Stimulated activated memory B cell treated with anti-CD40 and anti-IgM and Interleukin-4, amounts not matched to agents 10 μg/mL and 1 μg/mL and 100 μg/mL, for 72 hours (primary cell): ENCODE measurements at places on chromosomes 11 and 22.

- no peak for ATAC-seq
Measured at GRCh38 chr11:90251599-90251998, 28.8 kb upstream of the CHORDC1 start.

DNA sequence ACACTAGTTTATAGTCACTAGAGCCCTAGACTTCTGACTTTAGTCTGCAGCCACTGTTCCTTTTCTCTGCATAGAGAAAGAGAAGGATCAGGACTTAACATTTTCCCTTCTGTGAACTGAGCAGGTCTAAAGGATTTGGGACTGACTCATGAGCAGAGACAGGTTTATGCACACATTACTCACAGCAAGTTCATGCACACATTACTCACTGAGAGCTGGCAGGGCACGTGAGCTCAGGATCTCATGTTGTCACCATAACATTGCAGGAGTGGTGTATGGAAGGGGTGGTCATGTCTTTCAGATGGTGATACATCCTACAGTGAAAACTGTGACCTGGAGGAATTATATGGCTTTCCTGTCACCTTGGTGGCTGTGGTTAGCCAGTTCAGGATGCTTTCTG is 56.4 kb downstream of the CEP164 start:
- ATAC-seq: no peak

- ATAC-seq: no peak
Measured at GRCh38 chr11:72005347-72006260, 6.9 kb downstream of the IL18BP start.

DNA sequence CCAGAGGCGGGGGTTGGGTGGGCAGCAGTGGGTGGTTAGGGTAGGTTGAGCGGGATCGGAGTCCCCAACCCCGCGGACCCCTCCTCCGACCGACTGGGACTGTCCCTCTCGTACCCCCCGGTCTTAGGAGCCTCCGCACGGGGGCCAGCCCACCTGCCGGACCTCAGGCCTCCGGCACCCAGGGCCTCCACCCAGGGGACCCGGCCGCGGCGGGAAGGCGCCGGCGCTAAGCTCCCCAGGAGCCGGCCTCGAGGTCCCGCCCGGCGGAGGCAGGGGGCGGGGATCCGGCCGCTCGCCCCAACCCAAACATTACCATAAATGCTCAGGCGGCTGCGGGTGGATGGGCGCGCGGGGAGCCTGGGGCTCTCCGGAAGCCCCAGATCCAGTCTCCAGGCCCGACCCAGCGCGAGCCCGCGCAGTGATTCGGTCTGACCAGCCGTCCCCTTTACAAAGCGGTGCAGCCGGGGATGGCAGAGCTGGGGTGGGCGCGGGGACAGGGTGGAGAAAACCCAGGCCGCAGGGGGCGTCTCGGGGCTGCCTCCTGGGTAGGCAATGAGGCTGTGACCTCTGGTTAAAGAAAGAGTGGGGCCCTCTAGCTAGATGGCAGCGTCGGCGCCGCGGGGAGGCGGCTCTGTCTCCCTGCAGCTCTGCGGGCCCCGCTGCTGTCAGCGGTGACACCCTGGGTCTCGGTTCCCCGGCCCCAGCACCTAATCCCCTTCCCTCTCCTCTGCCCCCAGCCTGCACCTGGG is 4.0 kb upstream of the MCAM start:
- peak; percentile 74 for ATAC-seq

DNA sequence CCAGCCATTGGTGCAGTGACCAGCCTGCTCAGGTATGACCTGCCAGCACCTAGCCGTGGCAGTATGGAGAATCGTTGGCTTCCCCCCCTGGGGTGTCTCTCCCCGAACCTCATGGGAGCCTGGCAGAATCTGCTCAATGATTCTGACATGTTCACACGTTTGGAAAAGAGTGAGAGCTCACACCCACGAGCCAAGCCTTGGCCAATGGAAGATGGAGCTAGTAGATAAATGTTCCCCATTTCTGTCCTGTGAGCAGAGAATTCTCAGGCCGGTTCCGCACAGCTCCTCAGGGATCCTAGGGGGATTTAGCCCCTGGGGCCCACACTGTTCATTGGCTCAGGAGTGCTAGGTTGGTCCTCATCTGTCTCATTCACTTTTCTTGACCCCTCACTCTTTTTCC is 128.4 kb downstream of the RCN1 start:
- ATAC-seq: no peak

DNA sequence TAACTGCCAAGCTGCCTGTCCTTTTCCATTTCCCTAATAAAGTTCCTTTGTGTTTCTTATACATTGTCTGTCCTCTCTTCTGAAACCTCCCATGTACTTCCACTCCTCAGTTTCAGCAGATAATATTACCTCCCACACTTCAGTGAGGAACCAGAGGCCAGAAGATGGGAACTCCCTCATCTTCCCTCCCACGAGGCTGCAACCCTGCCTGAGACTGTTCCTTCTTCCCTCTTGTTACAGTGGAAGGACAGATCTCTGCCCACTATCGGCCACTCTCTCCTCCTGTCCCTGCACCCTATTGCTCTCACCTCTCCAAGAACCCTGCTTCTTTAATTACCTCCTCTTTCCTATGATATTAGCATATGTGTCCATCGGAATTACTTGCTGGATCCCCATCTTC is 38.1 kb upstream of the SWAP70 start:
- no peak for ATAC-seq

DNA sequence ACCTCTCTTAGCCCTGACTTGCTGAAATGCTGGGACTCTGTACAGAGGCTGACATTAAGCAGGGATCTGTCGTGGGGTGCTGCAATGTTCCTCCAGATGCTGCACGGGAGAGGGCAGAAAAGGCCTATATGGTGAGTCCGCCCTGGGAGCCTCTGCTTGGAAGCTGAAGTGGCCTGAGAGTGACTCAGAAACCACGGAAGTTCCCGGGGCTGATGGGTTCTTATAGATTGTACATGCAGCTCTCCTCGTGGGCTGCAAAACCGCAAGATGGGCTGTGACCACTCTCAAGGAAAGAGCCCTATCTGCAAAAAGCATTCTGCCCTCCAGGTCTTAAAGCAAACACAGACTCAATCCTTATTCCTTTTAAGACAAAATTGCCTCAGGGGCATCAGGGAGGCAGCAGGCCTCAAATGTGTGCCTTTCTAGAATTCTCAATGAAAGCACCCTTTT is 5.8 kb upstream of the SLC43A3 start:
- ATAC-seq: peak; percentile 35

DNA sequence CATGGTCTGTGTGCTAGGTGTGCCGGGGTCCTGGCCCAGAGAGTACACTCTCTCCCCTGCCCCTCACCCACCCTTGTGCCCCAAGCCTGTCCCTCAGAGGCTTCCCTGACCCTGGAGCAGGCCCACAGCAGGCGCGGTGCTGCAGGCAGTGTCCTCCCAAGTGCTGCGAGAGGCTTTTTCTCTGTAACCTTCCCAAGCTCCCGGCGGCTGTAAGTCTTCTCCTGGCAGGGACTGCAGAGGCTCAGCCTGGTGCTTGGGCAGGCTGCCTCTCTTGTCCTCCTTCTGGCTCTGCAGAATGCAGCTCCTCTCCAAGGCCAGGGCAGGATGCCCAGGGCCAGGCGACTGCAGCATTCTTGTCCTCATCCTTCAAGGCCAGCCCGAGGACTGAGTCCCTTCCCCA is 15.9 kb downstream of the RFPL1 start:
- ATAC-seq: no peak

GRCh38 chr11:131771471-131771870 is 401.1 kb downstream of the NTM start:
- ATAC-seq: no peak

DNA sequence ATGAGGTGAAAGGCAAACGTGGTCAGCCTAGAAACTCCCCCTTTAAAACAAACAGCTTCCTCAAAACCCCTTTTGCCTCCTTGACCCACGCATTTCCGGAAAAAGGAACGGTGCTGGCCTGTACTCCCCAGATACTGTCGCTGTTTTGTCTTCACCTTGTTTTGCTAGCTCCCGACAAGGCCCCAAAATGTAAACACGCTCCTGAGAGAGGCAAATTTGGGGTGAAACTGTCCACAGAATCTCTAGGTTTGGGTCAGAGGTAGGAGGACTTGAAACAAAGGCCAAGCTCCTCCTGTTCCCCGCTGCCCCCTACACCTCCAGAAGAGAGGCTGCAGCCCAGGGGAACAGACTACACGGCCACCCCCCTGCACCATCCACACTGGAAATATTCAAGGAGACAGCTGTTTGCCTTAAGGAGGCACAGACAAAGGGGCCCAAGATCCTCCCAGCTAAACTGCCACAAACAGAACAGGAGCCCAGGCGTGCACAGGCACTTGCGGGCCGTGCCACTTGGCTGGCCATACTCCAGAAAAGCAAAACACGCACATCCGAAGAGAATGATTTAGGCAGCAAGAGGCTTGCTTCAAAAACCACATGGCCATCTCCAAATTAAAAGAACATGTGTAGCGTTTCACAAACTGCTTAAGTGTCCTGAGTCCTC is 160.5 kb upstream of the GRK3 start:
- peak; percentile 37 for ATAC-seq

GRCh38 chr11:117506971-117507370 is 179.3 kb downstream of the CEP164 start:
- no peak for ATAC-seq

GRCh38 chr11:116311206-116311605 is 461.6 kb downstream of the BUD13 start:
- no peak for ATAC-seq

GRCh38 chr11:33540946-33541915 is 159.4 kb downstream of the C11orf91 start:
- no peak for ATAC-seq

- ATAC-seq: peak; percentile 46
Measured at GRCh38 chr11:33598426-33599069, 102.1 kb downstream of the C11orf91 start.

- ATAC-seq: no peak
Measured at GRCh38 chr11:11400635-11401232, 47.7 kb upstream of the CSNK2A3 start.

- ATAC-seq: no peak
Measured at GRCh38 chr11:6488821-6489220, 7.5 kb downstream of the TIMM10B start.

DNA sequence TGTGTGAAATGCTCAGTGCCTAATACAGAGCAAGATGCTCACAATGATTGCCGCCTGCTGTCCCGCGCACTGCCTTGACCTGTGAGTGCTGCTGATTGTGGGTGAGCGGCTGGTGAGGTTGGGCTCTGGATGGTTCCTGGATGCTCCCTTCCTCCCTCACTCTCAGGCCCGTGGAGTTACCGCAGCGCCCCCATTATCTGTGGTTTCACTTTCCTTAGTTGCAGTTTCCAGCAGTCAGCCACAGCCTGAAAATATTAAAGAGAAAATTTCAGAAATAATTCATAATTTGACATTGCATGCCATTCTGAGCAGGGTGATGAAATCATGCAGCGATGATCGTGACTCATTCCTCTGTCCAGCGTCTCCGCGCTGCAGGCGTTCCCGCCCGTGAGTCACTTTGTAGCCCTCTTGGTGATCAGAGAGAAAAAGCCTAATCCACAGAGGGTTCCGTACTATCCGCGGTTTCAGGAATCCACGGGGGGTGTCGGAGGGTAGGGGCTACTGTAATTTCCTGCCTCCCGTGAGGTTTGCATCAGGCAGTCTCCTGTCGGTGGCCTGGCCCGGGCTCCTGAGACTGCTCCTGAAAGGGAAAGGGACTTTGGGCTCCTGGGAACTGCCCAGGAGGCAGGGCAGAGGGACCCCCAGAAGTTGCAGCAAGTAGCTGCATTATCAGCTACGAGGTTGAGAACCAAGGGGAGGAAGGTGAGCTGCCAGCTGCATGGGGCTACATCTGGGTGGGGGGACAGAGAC is 10.6 kb downstream of the RPL3 start:
- no peak for ATAC-seq

- no peak for ATAC-seq
Measured at GRCh38 chr22:36143066-36143815, 17.3 kb downstream of the APOL3 start.

GRCh38 chr22:48972979-48973693 is 854.5 kb downstream of the BRD1 start:
- ATAC-seq: no peak

GRCh38 chr11:35953081-35953760 is 9.4 kb downstream of the LDLRAD3 start:
- ATAC-seq: no peak

GRCh38 chr11:111944651-111945051 is 7.5 kb downstream of the DIXDC1 start:
- no peak for ATAC-seq

DNA sequence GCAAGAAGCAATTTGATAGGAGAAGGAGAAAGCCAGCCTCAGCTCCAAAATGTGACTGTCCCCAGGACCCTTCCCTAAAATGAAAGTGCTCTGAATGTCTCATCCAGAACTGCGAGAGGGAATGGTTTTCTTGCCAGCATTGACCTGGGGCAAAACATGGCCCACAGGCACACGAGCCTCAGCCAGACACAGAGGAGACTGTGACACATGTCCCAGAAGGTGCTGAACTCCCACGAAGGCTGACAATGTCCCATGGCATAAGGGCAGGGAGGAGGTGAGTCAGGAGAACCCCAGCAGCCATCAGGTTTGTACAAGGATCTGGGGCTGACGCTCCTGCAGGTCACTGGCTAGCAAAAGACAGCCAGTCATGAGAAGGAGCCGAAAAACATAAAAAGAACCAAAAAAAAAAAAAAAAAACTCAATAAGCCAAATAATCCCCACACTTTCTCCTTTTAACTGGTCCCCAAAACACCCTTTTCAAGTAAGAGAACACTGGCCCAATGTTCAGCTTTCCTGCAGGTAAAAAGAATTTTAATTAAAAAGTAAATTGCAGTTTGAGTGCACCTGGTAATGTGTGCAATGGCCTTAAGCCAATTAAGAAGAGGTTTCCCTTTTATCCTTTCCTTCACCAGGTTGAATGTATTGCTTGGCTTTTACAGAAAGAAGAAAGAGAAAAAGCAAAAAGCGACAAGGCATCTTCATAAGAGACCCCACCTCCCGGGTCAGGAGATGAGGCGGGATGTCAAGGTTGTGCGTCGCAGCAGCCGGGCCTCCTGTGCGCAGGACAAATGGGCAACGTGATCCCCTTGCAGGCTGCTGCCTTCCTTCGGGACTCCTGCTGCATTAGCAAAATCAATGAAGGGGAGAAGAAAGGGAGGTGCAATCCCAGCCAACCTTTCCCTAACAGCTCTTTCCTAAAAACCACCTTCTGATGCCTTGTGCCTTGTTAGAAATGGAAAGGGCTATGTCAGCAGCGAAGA is 43.6 kb downstream of the GALNT18 start:
- ATAC-seq: no peak

DNA sequence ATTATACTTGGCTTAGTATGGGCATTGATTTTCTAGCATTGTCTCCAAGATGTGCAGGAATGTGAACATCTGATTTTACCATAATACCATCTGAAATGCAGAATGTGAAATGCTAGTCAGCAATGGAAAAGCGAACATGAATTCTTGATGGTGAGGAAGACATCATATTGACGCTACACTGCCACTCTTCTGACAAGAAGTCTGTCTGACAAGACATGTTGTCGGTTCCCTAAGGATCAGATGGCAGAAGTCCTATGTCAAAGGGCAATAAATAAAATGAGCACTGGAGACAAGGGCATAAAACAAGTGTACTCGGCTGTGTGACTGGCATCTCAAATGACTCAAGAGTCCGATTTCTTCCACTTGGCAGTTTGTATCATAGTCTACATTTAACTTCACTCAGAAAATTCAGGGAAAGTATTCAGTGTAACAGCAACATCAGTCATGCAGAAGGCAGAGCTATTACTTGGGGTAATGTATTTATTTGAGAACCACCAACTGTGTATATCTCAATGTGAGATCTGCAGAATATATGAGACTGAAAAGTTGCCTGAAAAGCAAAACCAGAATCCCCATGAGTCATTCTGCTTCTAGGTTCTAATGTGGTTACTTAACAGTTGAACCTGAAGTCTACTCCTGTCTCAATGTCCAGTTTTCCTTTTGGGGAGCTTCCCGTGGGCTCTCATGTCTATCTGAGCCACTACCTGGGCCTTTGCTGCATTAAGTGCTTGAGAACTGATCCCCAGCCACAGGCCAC is 51.5 kb downstream of the SLC17A6 start:
- no peak for ATAC-seq
